ENCODE measurements at places on chromosomes 3 and 15.
A peak's percentile ranks its signal among the peaks of the same experiment; 100 is the strongest.

- DNase-seq, result no peak
These were observed 68.3 kb downstream of the GALK2 start for GRCh38 chr15:49238342-49238741.

GRCh38 chr3:110932567-110932966 lies 139.0 kb upstream of the NECTIN3 start:
- DNase-seq, result no peak

DNA sequence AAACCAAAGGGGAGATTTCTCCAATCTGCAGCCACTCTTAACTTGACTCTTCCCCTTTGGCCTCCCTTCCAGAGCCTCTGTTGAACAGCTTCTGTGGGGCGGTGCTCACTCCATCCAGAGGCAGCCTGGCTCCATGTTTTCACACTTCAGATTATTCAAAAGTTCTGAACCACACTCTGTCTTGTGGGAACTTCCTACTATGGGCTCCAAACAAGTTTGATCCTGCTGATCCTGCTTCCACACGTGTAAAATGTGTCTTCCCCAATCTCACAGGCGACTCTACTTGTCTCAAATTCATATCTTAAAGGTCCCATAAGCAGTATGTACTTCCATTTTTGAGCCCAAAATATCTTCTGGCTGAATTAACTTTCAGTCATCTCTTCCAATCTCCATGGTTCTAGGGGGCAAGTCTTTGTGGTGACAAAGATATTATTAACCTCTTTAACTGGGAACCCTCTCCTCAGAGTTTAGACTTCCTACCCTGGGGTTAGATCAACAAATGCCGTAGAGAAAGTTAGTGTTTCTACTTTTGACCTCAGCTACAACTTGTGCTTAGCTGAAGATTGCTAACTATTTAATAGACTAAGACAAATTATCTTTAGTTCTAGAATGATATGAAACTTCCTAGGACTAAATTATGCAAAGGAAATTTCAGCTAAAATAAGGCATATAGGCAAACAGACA lies 176.3 kb upstream of the BCL6 start:
- no peak for DNase-seq

DNA sequence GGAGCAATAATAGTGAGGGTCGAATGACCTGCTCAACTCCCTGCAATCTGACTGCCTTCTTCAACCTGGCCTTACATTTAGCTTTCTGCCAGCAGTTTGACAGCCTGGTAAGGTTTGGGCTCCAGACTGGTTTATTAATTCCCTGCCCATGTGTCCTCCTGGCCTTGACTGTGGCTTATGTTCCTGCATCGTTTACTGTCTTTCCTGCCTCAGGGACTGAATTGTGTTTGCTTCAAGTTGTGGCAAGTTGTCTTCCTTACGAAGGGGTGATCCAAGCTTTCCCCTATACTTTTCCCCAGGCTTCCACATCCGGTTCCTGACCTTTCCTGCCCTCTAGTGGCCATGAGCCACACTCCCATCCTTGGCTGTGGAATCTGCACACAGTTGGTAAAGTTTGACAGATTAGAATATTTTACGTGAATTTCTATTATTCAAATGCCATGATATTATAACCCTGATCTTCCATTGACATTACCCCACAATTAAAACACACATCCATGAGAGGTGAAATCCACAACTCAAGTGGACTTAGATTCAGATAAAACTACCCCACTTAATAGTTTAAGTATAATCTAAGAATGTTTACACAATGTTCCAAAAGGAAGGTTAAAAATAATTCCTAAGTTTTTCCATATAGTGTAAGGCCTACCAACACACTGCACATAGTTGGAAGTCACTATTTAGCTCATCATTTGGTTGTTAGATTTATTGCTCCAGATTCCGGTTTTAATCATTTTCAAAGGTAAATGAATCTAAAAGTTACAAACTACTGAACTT lies 95.7 kb downstream of the NEDD4 start:
- DNase-seq, result peak; percentile 50

DNA sequence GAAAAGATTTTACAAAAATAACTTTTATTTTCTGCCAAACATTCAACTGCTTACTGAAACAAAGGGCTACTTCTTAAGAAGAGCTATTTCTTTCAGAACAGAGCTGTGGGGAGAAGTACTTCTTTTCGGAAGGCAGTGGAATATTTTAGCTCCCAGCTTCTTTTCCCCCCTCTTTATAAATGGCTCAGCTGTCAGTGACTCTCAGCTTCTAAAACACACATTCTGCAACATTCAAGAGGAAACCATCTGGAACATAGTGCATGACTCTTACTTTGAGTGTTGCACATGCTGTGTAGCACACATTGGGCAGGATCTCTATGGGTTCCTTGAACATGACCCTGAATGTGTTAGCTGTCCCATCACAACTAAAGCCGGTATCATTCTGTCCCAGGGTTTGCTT lies 7.0 kb upstream of the C15orf40 start:
- DNase-seq, result no peak

GRCh38 chr3:142273501-142273900 lies 48.1 kb upstream of the GK5 start:
- DNase-seq, result no peak

- DNase-seq, result no peak
These were observed 50.4 kb upstream of the ZDHHC23 start for GRCh38 chr3:113897373-113897777.

DNA sequence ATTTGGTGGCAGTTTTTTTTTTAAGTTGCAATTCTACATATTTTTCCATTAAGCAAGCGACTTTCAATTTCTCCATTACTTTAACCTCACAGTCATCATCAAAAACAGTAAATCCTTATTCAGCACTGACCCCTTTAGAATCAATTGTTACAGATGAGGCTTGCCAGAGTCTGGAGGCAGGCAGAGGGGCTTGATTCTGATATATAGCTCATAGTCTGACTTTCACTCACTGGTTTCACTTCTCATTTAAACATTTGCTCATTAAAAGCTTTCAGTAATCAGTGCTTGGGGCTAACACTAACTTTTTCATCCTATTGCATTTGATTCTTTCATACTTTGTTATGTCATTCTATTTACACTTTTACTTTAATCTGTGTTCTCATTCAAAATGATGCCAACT lies 88.4 kb downstream of the PYDC2 start:
- no peak for DNase-seq

- no peak for DNase-seq
These were observed 79.5 kb downstream of the DNASE1L3 start for GRCh38 chr3:58131101-58131825.

DNA sequence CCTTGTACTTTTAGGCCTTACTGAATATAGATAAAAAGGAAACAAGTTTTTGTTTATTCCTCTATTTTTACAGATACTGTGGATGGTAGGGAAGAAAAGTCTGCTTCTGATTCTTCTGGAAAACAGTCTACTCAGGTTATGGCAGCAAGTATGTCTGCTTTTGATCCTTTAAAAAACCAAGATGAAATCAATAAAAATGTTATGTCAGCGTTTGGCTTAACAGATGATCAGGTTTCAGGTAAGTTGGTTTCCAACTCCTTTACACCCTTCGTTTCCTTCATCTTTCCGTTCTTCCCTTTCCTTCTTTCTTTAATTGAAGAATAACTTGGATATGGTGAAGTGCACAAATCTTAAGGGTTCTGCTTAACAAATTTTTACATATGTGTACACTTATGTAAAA lies 23.1 kb downstream of the TFG start:
- no peak for DNase-seq

DNA sequence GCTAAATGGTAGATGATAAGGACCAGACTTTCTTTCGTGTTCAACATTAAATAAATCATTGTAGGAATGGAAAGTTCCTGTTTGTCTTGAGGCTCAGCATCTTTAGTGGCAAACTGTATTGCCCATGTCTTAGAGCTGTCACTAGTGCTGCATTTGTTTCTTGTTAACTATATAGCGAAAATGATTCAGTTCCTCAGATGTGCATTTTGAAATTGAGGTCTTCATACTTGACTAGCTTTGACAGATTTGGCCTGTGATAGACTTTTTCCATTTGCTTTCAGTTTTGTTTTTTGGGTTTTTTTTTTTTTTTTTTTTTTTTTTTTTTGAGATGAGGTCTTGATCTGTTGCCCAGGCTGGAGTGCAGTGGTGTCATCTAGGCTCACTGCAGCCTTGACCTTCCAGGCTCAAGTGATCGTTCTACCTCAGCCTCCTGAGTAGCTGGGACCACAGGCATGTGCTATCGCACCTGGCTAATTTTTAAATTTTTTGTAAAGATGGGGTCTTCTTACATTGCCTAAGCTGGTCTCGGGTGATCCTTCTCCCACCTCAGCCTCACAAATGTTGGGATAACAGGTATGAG lies 9.5 kb upstream of the RPLP1 start:
- DNase-seq, result no peak

DNA sequence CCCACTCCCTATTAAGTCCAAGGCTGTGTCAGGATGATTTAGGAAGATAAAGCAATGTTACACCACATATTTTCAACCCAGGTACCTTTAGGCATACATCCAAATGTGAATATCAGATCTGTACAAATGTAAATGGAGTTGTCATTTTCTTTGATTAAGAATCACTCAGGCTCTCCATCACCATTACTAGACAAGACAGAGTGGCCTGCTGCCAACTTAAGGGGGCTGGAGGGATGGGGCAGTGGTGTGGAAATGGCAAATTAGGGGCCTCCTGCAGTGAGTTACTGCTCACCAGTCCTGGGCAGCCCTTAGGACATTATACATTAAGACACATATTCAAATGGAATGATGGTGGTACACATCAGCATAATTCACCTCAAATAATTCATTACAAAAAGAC lies 211.0 kb downstream of the TNIK start:
- no peak for DNase-seq

DNA sequence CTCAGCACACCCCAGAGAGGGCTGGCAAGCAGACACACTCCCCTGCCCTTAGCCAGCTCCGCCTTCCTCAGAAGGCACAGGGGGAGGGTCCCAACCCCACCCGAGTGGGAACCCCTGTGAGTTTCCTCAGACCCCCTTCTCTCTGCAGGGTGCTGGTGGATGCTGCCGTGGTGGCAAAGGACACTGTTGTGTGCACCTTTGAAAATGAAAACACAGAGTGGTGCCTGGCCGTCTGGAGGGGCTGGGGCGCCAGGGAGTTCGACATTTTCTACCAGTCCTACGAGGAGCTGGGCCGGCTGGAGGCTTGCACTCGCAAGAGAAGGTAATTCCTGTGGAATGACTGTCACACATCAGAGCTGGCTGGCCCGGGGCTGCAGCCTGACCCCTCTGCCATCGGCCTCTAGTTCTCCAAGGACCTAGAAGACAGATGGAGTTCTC lies 149.4 kb downstream of the LRRK1 start:
- no peak for DNase-seq

- peak; percentile 85 for DNase-seq
These were observed 65.6 kb downstream of the SLCO3A1 start for GRCh38 chr15:91919014-91919534.

DNA sequence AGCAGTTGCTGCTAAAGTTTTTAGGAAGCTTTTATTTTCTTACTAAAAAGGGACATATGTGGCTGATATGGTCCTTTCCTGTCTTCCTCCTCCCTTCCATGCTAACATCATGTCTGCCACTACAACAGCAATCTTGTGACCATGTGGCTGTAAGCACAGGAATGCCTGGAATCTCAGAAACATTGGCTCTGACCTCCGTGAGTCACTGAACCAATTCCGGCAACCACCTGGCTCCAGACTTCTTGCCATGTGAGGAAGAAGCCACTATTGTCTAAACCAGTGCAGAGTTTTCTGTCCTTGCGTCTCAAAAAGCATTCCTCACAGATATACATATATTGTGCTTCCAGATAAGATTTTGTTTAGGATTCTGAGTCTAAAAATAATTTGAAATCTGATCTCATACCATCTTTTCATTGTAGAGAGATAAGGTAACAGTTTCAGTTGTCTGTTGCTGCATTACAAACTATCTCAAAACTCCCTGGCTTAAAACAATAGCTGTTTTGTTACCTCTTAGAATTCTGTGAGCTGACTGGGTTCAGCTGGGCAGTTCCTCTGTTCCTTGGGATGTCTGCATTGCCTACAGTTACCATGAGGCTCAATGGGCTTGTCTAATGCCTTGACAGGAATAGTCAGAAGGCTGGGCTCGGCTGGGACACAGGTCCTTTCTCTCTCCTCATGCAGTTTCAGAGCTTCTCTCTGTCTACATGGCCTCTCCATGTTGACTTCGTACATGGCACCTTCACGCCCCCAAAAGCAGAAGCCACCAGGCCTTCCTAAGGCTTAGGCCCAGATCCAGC lies 77.3 kb upstream of the MAGI1 start:
- no peak for DNase-seq

- no peak for DNase-seq
These were observed 105.1 kb upstream of the ETV5 start for GRCh38 chr3:186213946-186214345.

GRCh38 chr15:63449731-63450130 lies 54.7 kb upstream of the USP3 start:
- DNase-seq, result no peak

DNA sequence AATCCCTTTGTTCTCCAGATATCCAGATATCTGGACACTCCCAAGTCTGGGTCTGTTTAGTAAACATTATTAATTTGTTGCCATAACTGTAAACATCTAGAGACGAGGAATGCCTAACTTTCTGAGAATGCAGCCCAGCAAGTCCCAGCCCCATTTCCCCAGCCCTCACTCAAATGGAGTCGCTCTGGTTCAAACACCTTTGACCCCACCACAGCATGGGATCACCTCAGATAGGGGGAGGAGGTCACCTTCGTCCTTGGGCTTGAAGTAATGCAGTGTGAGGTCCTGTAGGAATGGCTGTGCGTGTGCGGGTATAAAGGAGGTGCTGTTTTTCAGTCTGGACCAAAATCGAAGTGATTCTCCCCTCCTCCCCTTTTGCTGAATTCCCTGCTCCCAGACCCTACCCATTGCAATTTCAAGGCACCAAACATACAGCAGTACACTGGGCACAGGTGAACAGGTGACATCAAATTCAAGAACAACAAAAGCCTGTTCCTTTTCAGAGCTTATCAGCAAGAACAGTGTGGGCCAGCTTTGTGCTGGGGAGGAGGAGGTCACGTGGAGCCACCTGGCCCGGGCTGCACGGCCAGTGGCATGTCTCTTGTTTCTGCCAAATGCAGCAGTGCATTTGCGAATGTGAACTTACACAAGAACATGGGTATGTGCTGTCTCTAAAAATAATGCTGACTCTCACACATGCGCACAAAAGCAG lies 57.5 kb upstream of the TRPM1 start:
- DNase-seq, result no peak

DNA sequence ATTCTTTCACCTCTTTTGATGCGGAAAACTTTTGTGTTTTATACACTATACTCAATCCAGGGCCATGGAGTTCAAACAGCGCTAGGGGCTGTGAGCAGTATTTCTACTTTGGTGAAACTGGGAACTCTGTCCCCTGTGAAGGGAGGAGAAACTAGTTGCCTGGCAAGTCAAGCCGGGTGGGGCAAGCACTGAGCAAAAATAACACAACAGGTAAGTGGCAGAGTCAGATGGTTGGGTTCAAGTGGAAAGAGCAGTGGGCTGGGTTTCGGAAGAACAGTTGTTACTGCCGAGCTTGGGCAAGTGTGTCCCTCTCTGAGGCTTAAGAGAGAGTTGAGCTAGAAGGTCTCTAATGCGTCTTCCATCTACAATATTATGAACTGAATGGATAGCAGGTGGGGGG lies 59.7 kb upstream of the ROPN1 start:
- DNase-seq, result no peak

- DNase-seq, result peak; percentile 29
These were observed 13.9 kb downstream of the CHST13 start for GRCh38 chr3:126537730-126538281.

All from aorta (tissue), 5 donors.